ENCODE measurements at places on chromosomes 5 and 9. TPM values are rescaled to one million over a fixed set of nuclear protein-coding genes. Genes with fewer than 3 reads are reported as not detected.

The SIT1 gene
- 1.6 TPM for total RNA-seq

The EIF4E1B gene
- total RNA-seq = not detected

The TXNDC8 gene
- not detected for total RNA-seq

The GEMIN5 gene
- total RNA-seq = 28.1 TPM

The DMRTA1 gene
- total RNA-seq = 0.90 TPM

The HSPA4 gene
- total RNA-seq = 169 TPM

The FST gene
- 80.2 TPM for total RNA-seq

The ACTL7A gene
- not detected for total RNA-seq

The ST8SIA4 gene
- 0.54 TPM for total RNA-seq

The RAPGEF1 gene
- total RNA-seq = 20.2 TPM

The C9 gene
- not detected for total RNA-seq

The CCL28 gene
- total RNA-seq = 5.1 TPM

The AQP7 gene
- total RNA-seq = 0.09 TPM

The CDH9 gene
- total RNA-seq = 0.16 TPM

Data from fibroblast of the aortic adventitia (primary cell).